Fibroblast of mammary gland (primary cell): ENCODE measurements at places on chromosomes 11 and 22.

DNA sequence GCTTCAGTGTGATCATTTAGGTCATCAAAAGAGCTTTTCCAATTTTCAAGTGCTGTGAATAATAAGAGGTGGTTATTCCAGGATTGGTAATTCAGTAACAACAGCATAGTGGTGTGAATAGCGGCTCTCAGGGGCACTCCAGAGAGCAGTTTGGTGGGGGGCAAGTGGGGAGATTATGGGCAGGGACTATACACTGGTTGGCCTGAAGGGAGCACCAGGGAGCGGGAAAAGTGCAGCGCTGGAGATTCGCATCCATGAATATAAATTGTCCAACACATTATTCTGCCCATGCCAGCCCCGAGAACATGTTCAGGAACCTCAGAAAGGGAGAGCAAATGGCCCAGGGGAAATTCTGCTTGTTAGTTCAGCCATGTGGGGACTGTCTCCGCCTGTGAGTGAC, 37.9 kb downstream of the OR6Q1 start:
- no peak for DNase-seq

- DNase-seq: no peak
Measured at GRCh38 chr11:106186630-106187029, 109.2 kb downstream of the AASDHPPT start.

DNA sequence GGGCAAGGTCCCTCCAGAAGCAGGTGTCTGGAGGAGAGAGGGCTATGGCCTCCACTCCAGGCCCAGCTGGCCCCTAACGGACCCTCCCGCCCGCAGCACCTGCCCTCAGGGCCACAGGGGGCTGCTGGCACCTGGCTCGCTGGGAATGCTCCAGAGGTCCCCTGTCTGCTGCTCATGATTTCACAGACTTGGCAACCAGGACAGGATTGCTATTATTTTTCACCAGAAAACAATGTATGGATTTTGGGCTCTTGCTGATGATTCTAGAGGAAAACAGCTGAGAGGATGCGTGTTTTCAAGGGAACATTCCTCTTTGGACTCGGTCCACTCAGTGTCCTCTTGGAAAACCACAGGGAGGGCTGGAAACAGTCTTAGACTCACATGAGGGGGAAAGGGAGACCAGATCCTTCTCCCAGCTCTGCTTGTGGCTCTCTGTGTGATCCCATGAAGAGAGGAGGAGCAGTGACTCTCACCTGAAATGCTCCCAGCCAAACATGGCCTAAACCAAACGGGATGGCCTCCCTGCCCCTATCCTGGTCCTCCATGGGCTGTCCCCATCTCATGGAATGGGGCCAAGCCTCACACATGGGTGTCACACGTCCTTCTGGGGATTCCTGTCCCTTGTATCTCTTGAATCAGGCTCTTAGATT, 15.8 kb downstream of the MYEOV start:
- peak; percentile 70 for DNase-seq

GRCh38 chr11:1747753-1748635, 2.4 kb downstream of the IFITM10 start:
- DNase-seq: no peak

- no peak for DNase-seq
Measured at GRCh38 chr22:22927196-22927887, 39.7 kb downstream of the IGLL5 start.

GRCh38 chr22:36546092-36546804, 17.3 kb upstream of the EIF3D start:
- DNase-seq: peak; percentile 63

DNA sequence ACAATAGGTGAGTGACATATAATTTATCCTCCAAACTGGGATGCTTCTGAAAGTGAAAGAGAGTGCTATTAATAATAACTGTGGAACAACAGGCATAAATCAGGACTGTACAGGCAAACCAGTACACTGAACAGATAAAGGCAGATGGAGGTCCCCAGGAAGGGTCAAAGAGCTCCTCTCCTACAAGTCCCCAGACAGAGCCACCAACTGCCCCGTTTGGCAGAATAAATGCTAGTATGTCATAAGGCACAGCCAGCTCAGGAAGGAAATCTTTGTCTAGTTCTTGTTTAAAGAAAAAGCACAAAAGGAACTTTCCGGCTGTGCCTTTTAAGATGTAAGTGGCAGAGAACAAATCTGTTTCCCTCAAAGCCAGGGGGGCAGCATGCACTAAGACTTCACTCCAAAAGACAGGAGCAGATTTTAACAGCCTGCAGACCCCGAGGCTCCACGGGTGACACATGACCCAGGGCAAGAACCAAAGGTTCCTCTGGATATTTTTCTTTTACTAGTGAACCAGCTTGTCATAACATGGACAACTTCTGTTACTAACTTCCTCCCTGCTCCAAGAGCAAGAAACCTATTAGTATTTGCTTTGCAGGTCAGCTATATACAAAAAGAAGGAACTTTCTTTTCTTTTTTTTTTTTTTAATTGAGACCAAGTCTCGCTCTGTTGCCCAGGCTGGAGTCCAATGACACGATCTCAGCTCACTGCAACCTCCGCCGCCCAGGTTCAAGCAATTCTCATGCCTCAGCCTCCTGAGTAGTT, 50.2 kb downstream of the MYH9 start:
- no peak for DNase-seq

GRCh38 chr22:49810363-49811019, 17.2 kb downstream of the BRD1 start:
- no peak for DNase-seq

DNA sequence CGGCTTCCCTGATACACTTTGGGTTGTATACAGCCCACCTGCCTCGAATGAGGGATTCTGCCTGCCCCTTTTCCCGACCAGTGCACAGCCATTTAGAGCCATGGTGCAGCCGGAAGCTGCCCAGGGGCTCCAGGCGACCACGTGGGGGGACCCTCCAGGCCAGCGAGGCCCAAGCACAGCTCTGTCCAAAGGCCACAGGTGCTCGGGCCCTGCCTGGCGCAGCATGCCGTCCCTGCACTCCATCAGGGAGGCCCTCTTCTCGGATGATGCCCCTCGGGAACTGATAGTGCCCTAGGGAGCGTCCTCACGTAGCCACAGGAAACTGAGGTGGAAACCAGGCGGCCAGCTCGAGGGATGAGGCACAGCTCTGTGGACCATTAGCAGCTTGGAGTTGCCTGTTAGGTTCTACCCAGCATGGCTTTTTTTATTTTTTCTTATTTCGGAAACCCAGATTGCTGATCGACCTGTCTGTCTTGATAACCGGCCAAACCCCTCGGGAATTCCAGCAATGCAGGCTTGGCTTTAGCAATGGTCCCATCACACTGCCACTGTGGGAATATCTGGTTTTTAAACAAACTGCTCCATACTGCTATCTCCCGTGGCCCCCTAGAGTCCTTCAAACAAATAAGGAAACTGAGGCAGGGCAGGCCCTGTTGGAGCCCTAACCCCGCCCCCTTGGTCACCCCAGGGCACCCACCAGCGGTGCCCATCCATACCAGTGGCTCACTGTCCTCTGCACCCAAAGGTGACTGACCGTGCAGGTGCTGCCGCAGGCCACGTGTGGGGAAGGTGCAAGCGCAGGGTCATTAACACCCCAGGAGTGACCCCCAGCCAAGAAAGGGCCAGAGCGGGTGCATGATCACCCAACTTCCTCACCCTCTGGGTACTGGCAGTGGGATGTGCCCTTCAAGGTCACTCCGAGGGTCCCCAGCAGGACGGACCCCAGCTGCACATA, 8.0 kb downstream of the ANO1 start:
- DNase-seq: no peak

GRCh38 chr11:78041843-78042440, 18.9 kb upstream of the KCTD14 start:
- no peak for DNase-seq
